ENCODE measurements at places on chromosomes 13 and 19.

- DNase-seq = no peak
These were observed 289.8 kb downstream of the COG6 start for GRCh38 chr13:39945226-39945625.

DNA sequence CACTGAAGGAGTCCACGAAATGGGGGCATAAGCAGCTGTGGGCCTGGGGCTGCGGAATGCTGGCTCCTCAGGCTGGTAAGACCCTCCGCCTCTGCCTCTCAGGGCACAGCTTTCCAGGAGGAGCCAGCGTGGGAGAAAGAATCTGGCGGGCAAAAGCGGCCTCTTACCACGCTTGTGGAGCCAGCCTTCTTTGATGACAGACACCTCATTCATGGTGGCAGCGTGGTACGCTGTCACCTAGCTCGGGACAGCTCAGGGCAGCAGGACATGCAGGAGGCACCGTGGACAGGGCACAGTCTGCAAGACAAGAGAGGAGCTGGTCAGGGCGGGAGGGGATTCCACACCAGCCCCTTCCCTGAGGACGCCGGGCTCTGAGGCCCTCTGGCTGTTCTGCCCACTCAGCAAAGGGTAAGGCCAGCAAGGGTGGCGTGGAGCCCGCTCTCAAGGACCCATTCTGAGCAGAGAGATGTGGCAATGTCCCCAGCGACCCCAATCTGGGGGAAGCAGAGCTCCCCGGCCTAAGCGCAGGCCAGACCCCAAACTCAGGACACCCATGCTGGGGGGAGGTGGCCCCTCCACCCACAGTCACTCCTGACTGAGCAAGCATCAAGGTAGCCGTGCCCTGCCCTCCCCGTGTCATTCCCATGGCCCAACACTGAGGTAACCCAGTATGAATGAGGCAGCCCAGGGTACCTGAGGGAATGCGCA lies 19.9 kb downstream of the AKT2 start:
- DNase-seq = no peak

GRCh38 chr13:21383090-21383489 lies 76.0 kb downstream of the ZDHHC20 start:
- DNase-seq = no peak

GRCh38 chr19:44988896-44989556 lies 12.2 kb upstream of the RELB start:
- DNase-seq = peak; percentile 60

GRCh38 chr19:16089010-16089846 lies 12.9 kb downstream of the TPM4 start:
- DNase-seq = no peak

- DNase-seq = no peak
These were observed 71.5 kb downstream of the DNAJC15 start for GRCh38 chr13:43094901-43095300.

DNA sequence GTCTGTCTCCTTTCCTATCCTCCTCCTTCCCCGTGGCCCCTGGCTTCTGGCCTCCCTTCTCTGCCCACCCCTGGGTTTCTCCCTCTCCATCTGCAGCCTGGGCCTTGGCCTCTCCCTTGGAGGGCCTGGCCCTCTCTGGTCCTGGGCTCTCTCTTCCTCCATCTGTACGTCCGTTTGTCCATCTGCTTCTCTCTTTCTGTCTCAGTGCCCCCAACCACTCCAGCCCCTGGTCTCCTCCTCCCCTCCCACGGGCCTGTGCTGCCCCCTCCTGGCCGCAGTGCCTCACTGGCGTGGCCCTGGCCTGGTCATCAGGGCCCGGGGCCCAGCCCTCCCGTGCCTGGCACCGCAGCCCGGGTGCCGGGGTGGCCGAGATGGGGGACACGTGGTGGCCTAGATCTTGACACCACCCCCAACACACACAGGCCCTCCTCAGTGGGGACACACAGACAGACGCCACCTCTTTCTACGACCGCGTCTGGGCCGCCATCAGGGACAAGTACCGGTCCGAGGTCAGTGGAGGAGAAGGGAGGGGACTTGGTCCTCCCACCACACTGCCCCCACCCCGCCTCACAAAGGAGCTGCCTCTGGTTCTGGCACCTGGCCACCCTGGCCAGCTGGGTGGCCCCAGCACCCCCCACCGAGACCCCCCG lies 11.3 kb downstream of the PRKCSH start:
- DNase-seq = no peak

DNA sequence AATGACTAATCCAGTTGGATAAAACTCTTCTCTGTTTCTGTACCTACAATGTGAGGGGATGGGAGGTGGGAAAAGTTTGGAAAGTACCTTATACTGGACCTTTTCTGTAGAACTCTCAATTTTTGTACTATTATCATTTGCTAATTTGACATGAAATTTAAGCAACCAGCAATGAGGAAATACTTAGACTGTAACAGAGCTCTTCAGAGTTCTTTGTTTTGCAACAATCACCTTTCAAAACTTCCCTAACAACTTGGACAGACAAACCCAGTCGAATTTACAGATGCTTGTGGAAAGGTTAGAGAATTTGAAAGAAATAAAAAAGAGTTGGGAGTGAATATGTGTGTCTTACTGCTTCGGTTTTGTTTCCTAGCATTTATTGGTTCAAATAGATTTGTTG lies 16.8 kb downstream of the KBTBD7 start:
- peak; percentile 41 for DNase-seq
